CD4-positive, CD25-positive, alpha-beta regulatory T cell (primary cell): ENCODE measurements at places on chromosomes 6 and 20. TPM values are rescaled to one million over a fixed set of nuclear protein-coding genes. Genes with fewer than 3 reads are reported as not detected.

PSORS1C1 gene
- not detected for polyA plus RNA-seq

NKX2-4 gene
- polyA plus RNA-seq, result not detected

CALHM6 gene
- polyA plus RNA-seq, result 7.5 TPM

BPIFB4 gene
- polyA plus RNA-seq, result not detected

RBPJL gene
- not detected for polyA plus RNA-seq

PMEPA1 gene
- polyA plus RNA-seq, result 0.86 TPM

STMND1 gene
- not detected for polyA plus RNA-seq

MUCL3 gene
- polyA plus RNA-seq, result not detected

FANCE gene
- 4.8 TPM for polyA plus RNA-seq

LST1 gene
- 10.9 TPM for polyA plus RNA-seq

FAM229B gene
- polyA plus RNA-seq, result 4.8 TPM

SPTLC3 gene
- 0.12 TPM for polyA plus RNA-seq

TNNC2 gene
- polyA plus RNA-seq, result 0.76 TPM

GLP1R gene
- polyA plus RNA-seq, result not detected

RFX6 gene
- polyA plus RNA-seq, result not detected

TBXT gene
- polyA plus RNA-seq, result not detected

VSX1 gene
- not detected for polyA plus RNA-seq

C2 gene
- not detected for polyA plus RNA-seq

KHDC1 gene
- 3.1 TPM for polyA plus RNA-seq

HSPA12B gene
- polyA plus RNA-seq, result 0.09 TPM

DDO gene
- polyA plus RNA-seq, result not detected

PIGU gene
- 33.9 TPM for polyA plus RNA-seq

ENTPD6 gene
- polyA plus RNA-seq, result 36.5 TPM

WFDC5 gene
- not detected for polyA plus RNA-seq

DOK5 gene
- 0.36 TPM for polyA plus RNA-seq

TNF gene
- 0.48 TPM for polyA plus RNA-seq

CLPSL1 gene
- polyA plus RNA-seq, result not detected

PSMB9 gene
- polyA plus RNA-seq, result 525 TPM

GPX5 gene
- not detected for polyA plus RNA-seq

SLC17A3 gene
- polyA plus RNA-seq, result not detected

ZSCAN23 gene
- polyA plus RNA-seq, result not detected

GRIK2 gene
- polyA plus RNA-seq, result not detected

SMLR1 gene
- polyA plus RNA-seq, result not detected

FAM83C gene
- polyA plus RNA-seq, result not detected

KIAA1586 gene
- polyA plus RNA-seq, result 9.4 TPM

FOXS1 gene
- polyA plus RNA-seq, result not detected

MED20 gene
- 5.8 TPM for polyA plus RNA-seq

PRND gene
- not detected for polyA plus RNA-seq

GATA5 gene
- polyA plus RNA-seq, result not detected

CTAGE9 gene
- polyA plus RNA-seq, result not detected

RCAN2 gene
- polyA plus RNA-seq, result not detected

PRSS35 gene
- not detected for polyA plus RNA-seq

KCNQ5 gene
- polyA plus RNA-seq, result 0.45 TPM

SYS1 gene
- 38.4 TPM for polyA plus RNA-seq

SLC25A27 gene
- not detected for polyA plus RNA-seq

GINS1 gene
- 0.54 TPM for polyA plus RNA-seq

TMEM74B gene
- polyA plus RNA-seq, result not detected

LPA gene
- polyA plus RNA-seq, result not detected

CTNNBL1 gene
- polyA plus RNA-seq, result 117 TPM

SALL4 gene
- polyA plus RNA-seq, result not detected

OXT gene
- polyA plus RNA-seq, result 0.83 TPM

CD40 gene
- polyA plus RNA-seq, result 7.8 TPM

PTCHD4 gene
- not detected for polyA plus RNA-seq

CD109 gene
- 0.08 TPM for polyA plus RNA-seq

ELOVL4 gene
- polyA plus RNA-seq, result 0.10 TPM
